Esophagus squamous epithelium (tissue), 5 donors: ENCODE measurements at places on chromosomes 4 and X. TPM values are rescaled to one million over a fixed set of nuclear protein-coding genes. Genes with fewer than 3 reads are reported as not detected.

Gene DUX4
- total RNA-seq, result not detected

Gene CORIN
- total RNA-seq, result 4.8 TPM

Gene CPLX1
- total RNA-seq, result 0.57 TPM

Gene TCEAL9
- 32.4 TPM for total RNA-seq

Gene DOK7
- total RNA-seq, result 0.26 TPM

Gene UGT8
- total RNA-seq, result 2.1 TPM

Gene STARD8
- 9.9 TPM for total RNA-seq

Gene PF4V1
- total RNA-seq, result not detected

Gene PRR32
- not detected for total RNA-seq

Gene S100G
- total RNA-seq, result not detected

Gene SPACA5
- total RNA-seq, result not detected

Gene MMRN1
- total RNA-seq, result 25.1 TPM

Gene DAPP1
- total RNA-seq, result 35.5 TPM

Gene SPOCK3
- total RNA-seq, result not detected

Gene SH3TC1
- total RNA-seq, result 25.5 TPM

Gene KLF3
- total RNA-seq, result 91.4 TPM

Gene XG
- total RNA-seq, result 8.1 TPM

Gene DGKK
- total RNA-seq, result not detected

Gene MAD2L1
- 12.0 TPM for total RNA-seq

Gene SFRP2
- 8.3 TPM for total RNA-seq

Gene GAGE13
- not detected for total RNA-seq

Gene SERTM2
- total RNA-seq, result not detected

Gene DCX
- not detected for total RNA-seq

Gene TBX22
- total RNA-seq, result not detected

Gene SYP
- total RNA-seq, result 0.15 TPM

Gene DMRTC1
- not detected for total RNA-seq

Gene RADX
- total RNA-seq, result 0.91 TPM

Gene SPANXA1
- not detected for total RNA-seq
